Neural crest cell (in vitro differentiated cells): ENCODE measurements at places on chromosomes 12 and 14. TPM values are rescaled to one million over a fixed set of nuclear protein-coding genes. Genes with fewer than 3 reads are reported as not detected.

DNA sequence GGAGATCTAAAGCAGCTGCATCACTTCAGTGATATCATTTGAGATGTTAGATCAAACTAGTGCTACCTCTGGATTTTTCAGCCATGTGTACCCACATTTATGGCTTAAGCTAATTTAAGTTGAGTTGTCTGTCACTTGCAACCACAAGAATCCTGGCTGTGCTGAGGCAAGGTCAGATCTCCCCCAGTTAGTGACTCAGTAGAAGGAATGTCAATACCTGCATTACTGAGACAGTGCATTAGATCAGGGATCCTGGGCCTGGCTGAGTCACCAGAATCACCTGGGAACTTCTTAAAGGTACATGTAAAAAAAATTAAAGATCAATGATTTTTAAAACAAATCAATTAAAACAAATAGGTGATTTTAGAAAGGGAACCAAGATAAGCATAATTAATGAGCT is 84.6 kb upstream of the GRIN2B start:
- DNase-seq = no peak

DNA sequence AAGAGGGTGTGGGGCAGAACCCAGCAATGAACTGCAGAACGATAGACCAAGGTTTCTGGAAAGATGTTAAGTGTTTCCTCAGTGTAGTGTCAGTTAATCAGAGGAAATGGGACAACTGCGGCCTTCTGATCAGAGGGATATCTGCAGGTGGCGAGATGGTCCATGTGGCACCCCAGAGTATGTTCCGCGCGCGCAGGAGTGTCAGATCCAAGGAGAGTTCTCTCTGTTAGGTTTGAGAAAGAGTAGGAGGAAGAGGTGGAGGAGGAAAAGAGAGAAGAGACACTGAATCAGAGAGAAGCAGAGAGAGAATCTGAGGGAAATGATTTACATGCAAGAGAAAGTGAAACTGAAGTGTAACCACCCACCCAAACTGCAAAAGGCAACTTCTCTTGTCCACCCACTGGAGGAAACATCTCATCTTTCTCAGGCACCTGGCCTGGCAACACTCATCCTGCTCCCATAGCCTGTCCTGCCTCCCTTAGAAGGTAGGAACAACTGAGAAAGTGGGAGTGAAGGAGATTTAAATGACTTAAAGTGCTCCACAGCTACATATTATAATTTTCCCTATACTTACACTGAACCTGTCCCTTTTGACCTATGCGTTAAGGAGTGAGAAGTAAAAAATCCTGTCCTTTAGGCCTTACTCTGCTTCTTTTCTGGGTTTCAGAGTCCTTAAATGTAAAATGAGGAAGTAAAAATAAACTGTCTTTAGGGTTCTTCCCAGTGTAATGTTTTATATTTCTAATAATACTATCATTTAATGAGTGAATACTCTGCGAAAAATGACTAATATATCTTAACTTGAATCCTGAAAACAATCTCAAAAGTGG is 6.8 kb upstream of the TESPA1 start:
- DNase-seq = no peak

GRCh38 chr14:32028599-32028998 is 48.5 kb upstream of the ARHGAP5 start:
- DNase-seq = no peak

DNA sequence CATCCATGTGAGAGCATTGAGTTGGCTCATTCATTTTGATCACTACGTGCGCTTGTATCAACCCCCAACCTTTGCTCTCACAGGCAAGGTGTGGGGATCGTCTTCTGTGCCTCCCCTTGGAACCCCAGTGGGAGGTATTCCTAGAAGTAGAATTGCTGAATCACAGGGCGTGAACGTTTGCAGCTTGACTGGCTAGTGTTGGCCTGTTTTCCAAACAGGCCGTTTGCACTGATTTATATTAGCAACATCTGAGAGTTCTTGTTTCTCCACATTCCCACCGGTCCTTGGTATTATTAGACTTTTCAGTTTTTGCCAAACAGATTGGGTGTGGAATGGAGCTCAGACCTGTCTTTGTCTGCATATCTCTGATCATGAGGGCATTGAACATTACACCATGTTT is 288.6 kb upstream of the PWP1 start:
- no peak for DNase-seq

GRCh38 chr12:108191938-108192337 is 62.9 kb downstream of the WSCD2 start:
- DNase-seq = no peak

DNA sequence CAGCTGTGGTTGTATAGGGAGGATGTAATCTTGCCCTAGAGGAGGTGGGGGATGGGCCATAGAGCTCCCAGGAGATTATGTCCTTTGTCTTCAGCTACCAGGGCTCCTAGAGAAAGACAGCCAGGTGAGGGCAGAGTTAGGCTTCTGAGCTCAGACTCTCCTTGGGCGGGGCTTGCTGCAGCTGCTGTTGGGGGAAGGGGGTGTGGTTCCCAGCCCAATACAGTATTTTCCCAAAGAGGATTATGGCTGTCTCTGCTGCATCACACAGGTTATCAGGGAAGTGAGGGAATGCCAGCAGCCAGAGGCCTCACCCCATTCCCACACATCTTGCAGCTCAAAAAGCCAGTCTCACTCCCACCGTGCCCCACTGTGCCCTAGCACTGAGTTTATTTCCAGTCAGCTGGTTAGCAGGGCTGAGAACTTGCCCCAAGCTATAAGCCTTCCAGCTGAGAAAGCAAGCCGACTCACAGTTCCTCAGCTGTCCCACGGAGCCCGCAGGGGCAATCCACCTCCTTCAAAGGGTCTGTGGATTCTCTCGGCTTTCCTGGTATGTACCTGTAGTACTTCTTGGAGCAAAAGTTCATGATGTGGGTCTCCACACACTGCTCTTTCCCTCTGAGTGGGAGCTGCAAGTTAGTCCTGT is 217.3 kb upstream of the CPNE8 start:
- DNase-seq = no peak

DNA sequence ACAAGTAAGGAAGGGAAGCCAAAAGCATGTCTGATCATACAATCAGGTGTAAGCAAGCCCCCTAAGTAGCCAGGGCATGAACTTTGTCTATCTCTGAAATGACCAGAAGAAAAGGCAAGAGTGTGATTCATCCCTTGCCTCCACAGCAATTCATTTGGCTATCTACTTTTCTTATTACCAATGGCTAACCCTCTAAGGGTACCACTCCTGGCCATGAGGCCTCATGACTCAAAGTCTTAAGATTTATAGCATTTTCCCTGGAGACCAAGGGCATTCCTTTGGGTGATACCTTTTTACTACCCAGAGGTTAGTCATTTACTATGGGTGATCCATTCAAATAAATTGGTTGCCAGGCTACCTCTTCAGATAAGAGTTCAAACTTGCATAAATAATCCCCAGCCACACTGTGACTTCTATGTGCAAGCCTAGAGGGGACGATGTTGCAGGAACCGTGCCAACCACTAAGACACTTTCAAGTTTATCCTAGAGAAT is 1.5 kb upstream of the LGALS3 start:
- DNase-seq = no peak

GRCh38 chr12:49293056-49293956 is 1.6 kb upstream of the PRPH start:
- DNase-seq = no peak

DNA sequence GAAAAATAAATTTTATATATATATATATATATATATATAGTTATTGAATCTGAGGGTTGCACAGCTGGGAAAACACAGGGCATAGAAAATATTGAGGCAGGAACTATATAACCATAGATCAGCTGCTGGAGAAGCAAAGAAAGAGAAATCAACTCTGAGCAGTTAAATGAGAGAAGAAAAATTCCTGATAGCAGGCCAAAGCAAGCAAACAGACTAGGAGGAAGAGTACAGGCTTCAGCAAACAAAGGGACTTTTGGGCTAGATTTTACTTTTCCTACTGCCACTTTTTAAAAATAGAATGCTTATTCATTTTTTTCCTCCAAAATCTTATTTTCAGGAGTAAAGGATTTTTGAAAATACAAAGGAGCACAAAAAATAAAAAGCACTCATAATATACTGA is 216.0 kb upstream of the PRKD1 start:
- no peak for DNase-seq

DNA sequence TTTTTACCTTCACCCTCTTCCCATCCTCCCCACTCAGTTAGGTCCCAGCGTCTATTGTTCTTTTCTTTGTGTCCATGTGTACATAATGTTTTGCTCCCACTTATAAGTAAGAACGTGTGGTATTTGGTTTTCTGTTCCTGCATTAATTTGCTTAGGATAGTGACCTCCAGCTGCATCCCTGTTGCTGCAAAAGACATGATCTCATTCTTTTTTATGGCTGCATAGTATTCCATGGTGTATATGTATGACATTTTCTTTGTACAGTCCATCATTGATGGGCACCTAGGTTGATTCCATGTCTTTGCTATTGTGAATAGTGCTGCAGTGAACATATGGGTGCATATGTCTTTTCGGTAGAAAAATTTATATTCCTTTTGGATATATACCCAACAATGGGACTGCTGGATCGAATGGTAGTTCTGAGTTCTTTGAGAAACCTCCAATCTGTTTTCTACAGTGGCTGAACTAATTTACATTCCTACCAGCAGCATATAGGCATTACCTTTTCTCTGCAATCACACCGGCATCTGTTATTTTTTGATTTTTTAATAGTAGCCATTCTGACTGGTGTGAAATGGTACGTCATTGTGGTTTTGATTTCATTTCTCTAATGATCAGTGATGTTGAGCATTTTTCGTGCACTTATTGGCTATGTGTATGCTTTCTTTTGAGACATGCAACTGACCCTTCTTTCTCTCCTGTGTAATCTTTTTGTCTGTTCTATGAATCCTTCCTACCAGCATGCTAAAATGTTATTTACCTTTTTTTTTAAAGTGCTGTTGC is 279.7 kb upstream of the AMIGO2 start:
- no peak for DNase-seq

DNA sequence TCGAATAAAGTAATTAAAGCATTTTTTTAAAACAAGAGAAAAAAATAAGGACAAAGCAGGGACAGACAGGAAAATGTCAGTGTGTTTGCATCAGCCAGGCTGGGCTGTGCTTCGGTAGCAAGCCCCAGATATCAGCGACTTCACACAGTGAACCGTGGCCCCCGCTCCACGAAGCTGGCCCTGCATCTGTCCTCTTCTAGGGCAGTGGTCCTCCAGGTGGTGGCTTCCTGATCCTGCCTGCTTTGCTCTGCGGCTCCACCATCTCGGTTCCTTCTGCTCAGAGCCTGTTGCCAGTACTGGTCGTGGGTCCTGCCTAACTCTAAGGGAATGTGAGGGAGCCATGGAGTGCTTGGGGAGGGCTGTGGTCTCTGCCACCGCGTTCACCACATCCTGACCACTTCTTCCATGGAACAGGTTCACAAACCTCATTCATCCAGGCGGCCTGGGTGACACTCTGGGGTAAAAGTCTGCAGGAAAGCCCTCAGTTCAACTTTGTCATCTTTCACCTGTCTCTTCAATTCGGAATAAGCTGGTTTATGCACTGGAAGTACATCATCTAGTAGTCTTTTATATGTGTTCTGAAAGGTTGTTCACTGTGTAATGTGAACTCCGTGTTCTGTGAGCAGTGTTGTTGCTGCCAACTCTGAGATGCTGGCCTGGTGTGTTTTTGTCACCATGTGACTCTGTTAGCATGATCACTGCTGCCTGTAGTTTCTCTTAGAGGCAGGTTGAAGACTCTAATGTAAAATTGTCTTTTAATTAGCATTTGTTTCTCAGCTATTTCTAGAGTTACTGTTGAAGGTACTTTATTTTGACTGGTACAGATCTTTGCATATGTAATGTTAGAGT is 47.9 kb downstream of the ANKRD9 start:
- DNase-seq = no peak

- DNase-seq = no peak
Observed at GRCh38 chr14:92615451-92615850, 101.9 kb downstream of the RIN3 start.

GRCh38 chr14:68282479-68283377 is 463.1 kb downstream of the RAD51B start:
- DNase-seq = no peak

DNA sequence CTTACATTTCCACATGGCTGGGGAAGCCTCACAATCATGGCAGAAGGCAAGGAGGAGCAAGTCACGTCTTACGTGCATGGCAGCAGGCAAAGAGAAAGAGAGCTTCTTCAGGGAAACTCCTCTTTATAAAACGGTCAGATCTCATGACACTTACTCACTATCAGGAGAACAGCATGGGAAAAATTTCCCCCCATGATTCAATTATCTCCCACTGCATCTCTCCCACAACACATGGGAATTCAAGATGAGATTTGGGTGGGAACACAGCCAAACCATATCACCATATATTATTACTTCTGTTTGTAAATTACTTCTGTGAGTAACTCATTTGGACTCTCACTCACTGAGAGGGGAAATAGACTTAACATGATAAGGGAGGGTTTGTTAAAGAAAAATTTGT is 1496.8 kb upstream of the TMEM132C start:
- no peak for DNase-seq

DNA sequence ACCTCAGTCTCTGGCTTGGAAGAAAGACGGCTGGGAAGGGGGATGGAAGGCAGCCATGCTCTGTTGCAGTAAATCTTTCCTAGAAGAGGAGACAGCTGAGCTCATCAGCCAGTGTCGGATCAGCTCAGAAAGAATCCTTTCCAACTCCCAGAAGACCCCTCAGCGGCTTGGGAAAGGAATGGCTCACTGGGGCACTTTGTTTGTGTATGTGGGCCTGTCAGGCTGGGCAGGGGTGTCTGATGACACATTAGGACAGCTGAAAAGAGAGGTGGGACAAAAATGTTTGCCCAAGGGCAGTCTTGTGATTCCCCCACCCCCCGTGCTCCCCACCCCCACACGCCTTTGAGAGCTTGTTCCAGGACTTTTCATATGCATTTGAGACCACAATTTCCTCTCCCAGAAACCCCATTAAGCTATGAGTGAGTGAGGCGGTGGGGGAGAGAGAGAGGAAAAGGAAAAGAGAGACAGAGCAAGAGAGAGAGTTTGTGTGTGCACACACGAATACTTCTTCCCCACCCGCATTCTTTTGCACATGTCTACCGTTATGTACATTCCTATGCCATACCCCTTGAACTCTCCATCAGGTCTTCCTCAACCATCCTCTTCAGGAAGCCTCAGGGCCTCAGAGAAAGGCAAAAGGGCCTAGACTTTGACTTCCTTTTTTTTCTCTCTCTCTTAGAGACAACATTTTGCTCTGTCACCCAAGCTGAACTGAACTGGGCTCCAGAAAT is 198.9 kb downstream of the ZFP36L1 start:
- DNase-seq = no peak

DNA sequence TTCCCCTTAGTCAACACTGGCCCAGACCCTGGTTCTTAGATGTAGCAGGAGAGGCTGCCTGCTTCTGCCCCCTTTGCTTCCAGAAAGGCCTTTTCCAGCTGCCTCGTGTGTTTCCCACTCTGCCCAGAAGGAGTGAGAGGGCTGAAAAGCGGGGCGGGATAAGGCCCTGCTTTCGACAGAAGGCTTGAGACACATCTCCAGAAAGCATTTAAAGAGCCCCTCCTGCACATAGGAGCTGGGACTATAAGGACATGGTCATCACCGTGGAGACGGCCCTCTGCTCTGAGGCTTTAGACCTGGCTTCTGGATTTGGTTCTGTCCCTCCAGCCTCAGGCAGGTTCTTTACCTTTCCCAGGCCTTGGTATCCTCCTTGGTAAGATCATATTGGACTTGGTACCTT is 11.9 kb downstream of the CALM1 start:
- no peak for DNase-seq

GRCh38 chr12:41944216-41944615 is 200.5 kb downstream of the GXYLT1 start:
- DNase-seq = no peak

The SPTB gene
- total RNA-seq = 0.16 and 0.18 TPM in 2 replicates

The VWF gene
- total RNA-seq = 0.02 and 0.21 TPM in 2 replicates

The TTLL5 gene
- 55.7 and 61.7 TPM in 2 replicates for total RNA-seq
